ENCODE measurements at places on chromosomes 7 and 10.
A peak's percentile ranks its signal among the peaks of the same experiment; 100 is the strongest.

DNA sequence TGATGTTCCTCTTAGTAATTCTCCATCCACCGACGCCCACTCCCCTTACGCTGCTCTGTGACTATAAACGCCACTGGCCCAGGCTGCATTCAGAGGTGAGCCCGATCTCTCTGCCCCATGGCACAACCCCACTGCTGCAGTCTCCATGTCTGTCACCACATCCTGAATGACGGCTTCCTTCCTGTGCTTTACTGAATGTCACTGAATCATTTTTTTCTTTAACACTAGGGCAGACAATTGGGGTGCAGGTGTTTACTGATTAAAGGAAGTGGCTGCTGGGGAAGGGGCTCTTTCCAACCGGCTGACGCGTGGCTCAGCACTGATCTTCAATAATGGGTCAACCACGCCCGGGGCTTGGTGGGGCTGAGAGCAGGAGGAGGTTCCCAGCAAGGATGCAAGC lies 208.3 kb downstream of the USP6NL start:
- peak; percentile 70 for DNase-seq

- no peak for DNase-seq
Observed at GRCh38 chr7:154789404-154789803, 213.5 kb downstream of the PAXIP1 start.

- DNase-seq: no peak
Observed at GRCh38 chr7:118845791-118846190, 621.3 kb downstream of the ANKRD7 start.

- DNase-seq: no peak
Observed at GRCh38 chr7:42692621-42693020, 219.2 kb downstream of the C7orf25 start.

DNA sequence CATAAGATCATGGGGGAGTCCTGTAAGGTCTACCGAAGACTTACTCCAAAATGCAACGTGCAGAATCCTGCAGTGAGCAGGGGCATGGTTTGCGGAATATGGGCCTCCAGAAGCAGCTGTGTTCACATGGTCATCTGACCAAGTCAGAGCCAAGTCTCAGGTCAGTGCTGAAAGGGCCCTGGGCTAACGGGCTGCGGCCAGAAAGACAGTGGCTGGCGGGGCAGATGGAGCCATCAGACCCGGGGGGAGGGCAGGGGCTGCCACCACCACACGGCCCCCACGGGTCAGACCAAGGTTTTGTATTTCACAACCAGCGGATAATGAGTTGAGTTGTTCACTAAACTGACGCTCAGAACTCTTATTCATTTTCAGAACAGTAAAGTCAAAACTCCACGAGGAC lies 522.3 kb downstream of the PTPRN2 start:
- DNase-seq: no peak

GRCh38 chr7:110179037-110179436 lies 911.9 kb upstream of the LRRN3 start:
- DNase-seq: no peak

DNA sequence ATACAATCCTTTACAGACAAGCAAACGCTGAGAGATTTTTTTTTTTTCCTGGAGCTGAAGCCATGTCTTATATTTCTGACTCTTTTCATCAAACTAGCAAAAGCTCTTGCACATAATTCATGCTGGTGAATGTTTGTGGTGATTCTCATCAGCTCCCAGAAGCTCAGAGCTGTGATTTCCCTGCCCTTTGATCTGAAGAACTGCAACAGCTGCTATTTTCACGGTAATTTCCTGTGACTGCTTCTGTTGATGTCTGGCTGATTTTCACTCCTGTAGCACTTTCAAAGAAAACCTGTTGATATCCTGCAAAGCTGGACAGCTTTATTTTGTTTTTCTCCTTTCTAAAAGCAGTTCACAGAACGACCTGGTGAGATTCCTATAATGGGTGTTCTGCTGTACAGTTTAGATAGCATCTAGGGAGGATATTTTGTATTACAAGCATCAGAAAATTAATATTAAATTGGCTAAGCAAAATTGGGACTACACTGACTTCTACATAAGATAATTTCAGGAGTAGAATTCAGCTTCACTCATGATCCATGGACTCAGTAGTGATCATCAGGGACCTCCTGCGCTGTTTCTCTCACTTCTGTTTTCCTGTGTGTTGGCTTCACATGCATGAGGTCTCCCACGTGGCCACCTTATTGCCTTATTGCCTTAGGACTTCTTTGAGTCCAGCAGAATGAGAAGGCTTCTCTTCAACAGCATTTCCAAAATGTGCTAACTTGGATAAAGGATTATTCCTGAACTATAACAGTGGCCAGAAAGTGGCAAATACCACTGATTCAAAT lies 1111.6 kb upstream of the SORCS1 start:
- DNase-seq: no peak

DNA sequence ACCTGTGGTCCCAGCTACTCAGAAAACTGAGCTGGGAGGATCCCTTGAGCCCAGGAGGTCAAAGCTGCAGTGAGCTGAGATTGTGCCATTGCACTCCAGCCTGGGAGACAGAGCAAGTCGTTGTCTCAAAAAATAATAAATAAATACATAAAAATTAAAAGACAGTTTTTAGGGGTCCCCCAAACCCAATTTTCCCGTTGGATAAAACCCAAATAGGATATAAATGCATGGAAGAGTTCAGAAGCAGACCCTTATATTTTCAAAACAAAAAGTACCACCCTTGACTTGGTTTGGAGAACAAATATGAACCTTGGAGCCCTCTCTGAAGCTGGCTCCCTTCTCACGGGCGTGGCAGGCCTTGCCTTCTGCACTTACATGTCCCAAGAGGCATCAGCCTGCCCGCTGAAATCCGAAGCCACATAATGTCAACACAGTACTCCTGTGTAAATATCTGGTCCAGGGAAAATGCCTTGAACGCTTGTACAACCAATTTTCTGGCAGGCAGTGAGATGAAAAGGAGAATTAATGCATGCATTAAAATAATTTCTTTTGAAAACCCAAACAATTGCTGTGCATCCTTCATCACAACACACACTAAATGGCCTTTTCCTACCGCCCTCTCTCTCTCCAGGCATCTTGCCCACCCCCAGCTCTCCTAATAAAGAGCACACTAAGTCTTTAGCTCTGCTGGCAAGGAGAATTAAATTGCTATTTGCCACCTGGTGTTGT lies 46.4 kb upstream of the PARD3 start:
- DNase-seq: no peak

- DNase-seq: peak; percentile 59
Observed at GRCh38 chr10:126468876-126469643, 80.8 kb upstream of the ADAM12 start.

GRCh38 chr7:129605960-129606614 lies 5.4 kb upstream of the NRF1 start:
- DNase-seq: no peak

DNA sequence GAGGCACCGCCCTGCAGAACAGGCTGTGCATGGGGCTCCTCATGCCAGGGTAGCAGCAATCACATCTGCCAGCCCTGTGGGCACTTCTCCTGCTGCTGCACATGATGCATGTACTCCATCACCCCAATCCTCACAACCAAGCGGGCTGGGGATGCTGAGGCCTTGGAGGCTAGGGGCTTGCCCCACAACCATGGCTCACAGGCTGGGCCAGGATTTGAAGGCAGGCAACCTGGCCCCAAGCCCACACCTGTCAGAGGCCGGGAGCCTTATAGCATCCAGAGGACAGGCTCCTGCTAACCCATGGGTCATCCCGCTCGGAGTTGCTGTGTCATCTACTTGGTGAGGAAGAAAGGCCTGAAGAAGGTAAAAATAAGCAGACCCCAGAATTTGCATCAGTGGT lies 2.2 kb downstream of the POLM start:
- DNase-seq: no peak

DNA sequence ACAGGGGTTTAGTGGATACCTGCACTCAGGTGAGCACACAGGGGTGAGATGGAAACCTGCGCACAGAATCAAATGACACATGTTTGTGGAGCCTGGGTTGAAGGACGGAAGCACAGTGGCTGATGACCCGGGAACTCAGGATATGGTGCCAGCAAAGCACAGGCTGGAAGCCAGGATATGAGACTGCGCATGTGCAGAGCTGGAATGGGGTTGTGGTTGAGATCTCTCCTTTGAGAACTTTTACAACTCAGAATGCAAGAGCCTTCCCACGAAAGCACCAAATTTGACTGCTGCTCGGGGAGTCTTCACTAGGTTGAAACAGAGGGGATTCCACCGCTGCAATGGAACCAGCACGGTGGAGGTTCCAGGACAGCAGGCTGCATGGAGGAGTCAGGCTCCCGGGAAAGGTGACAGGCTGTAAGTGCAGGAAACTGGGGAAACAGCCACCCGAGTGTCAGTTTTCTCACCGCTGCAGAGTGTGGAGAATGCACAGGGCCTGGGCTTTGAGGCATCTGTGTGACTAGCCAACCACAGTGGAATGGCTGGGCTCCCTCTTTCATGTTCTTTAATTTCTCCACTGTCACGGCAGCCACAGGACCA lies 133.4 kb upstream of the TCERG1L start:
- no peak for DNase-seq

- no peak for DNase-seq
Observed at GRCh38 chr7:19305698-19306097, 160.5 kb upstream of the FERD3L start.

DNA sequence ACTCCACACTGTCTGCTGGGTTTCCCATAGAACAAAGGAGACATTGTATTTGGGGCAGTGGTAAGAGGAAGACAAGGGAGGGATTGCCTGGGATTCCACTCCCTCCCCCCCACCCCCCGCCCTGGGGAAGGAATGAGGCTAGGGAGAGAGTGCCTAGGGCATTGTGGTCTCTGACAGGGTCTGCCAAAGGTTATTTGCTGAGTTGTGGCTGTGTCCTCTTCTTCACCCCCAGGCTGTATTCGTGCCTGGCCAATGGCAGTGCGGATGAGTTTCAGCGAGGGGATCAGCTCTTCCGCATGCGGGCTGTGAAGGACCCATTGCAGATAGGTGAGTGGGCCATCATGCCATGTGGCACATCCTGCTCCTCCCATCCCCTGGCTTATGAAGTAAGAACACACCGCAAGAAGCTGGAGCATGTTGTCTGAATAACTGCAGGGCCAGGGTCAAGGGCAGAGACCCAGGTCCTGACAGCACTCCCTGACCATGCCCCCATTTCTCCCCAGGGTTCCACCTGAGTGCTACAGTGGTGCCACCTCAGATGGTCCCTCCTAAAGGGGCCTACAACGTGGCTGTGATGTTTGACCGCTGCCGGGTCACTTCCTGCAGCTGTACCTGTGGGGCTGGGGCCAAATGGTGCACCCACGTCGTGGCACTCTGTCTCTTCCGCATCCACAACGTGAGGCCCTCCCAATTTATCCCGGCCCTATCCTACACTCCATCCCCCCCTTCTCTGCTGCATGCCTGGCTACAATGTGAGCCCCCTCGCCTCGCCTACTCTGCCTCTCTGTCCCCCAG lies 3.7 kb downstream of the ZSWIM8 start:
- DNase-seq: no peak

DNA sequence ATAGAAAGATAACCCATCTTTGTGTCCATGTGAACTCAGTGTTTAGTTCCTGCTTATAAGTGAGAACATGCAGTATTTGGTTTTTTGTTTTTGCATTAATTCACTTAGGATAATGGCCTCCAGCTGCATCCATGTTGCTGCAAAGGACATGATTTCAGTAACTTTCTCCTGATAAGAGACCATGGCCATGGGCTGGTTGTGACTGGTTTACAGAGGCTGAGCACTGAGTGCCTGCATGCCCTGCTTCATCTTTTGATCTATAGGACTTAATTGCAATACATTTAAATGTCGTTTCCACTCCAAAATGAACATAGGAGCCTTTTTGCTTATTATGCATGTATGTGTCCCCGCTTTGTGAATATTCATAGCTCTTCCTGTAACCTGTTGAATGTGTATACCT lies 101.3 kb upstream of the IGFBP3 start:
- no peak for DNase-seq

DNA sequence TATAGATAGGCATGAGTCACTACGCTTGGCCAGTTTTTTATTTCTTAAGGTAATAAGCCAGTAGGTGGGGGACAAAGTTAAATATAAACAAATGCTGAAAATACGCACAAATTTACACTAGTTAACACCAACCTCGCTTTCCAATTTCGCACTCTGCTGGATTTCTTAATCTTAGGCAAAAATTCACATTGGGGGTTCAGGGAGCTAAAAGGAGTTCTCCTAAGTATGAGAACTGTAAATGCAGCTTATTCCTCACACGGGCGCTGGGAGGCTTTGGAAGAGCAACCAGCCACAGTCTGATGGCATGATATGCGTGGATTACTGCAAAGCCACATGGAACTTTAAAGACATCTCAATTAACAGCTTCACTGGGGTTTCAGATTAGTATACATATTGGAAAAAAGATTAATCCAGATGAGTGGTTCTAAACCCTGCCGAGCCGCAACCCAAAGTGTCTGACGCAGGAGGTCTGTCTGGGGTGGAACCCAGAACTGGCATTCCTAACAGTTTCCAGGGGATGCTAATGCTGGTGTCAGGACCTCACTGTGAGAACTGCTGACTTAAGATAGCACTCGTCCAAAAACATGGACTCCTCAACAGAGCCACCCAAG lies 16.2 kb downstream of the TNS3 start:
- no peak for DNase-seq

DNA sequence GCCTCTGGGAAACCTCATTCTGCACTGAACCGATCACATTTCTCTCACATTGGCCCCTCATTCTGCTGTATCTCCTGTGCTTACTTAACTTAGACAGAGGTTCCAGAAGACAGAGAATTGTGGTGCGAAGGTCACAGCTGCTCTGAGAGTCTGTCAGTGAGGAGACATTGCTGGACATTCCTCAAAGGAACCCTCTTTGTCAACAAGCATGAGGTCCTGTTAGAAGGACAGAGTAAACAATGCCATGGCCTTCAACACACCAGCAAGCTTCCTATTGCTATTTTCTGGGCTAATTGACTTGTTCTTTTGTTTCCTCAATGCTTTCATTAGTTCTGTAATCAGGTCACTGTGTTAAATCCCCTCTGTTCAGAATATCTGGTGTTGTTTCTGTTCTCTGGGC lies 109.3 kb upstream of the FZD8 start:
- no peak for DNase-seq

DNA sequence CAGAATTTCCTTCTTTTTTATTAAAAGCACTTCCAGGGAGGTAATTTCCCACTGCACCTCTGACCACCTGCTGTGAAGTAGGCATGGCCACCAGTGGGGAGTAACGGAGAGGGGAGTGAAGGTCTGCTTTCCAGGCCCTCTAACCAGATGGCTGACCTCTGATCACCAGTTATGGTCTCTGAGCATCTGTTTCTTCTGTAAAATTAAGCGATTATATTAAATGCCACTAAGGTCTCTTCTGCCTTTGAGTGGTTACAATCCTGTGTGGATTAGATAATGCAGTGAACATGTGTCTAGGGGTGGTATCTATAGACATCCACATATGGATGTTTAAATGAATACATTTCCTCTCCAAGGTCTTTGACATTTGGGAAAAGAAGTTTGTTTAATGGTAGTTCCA lies 199.6 kb downstream of the HERPUD2 start:
- no peak for DNase-seq

- DNase-seq: no peak
Observed at GRCh38 chr10:49605216-49605938, 4.7 kb upstream of the SLC18A3 start.

- no peak for DNase-seq
Observed at GRCh38 chr7:16025696-16026095, 339.2 kb upstream of the MEOX2 start.
